ENCODE measurements at places on chromosomes 5 and 9.

- DNase-seq = no peak
Observed at GRCh38 chr5:135978993-135979392, 24.2 kb upstream of the LECT2 start.

DNA sequence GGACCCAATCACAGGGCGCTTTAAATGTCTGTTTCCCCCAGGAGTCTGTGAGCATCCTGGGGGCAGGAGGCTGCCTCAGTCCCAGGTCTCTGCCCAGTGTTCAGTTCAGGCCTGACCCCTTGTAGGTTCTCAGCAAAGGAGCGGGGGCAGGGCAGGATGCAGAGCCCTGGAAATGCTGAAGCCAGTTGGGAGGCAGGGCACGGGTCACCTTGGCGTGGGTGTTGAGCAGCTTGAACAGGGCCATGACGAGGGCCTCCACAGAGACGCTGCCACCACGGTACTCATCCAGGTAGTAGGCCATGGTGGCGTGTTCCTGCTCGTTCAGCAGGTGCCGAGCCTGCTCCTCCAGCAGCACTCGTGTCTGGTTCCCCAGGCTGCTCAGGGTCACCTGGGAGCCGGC is 36.3 kb upstream of the AKNA start:
- DNase-seq = no peak

DNA sequence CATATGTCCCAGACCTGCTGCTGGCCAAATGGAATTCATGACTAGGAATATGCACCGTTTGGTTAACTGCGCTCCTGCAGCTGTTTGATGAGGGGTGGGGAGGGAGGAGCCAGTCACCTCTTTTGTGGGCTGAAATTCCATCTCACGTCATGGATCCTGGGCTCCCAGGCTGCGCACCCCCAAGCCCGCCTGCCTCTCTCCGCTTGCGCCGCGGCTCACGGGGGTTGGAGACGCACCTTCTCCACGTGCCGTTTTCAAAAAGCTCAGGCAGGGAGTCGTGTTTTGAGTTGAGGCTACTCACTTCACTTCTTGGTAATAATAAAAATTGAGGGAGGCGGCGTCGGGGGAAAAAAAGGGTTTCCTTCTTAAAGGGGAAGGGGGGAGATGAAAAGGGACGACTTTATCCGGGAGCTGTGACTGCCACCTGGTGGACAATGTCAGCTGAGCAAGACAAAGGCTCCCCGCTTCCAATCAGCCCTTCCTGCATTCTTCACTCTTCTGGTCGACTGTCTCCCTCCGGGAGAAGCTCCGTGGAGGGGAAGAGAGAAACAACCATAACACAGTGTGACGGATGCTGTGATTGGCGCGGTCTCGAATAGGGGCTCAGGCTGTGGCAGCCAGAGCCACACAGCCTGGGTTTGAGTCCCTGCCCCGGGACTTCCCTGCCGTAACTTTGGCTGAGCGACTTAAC is 15.9 kb upstream of the C5orf47 start:
- DNase-seq = peak; percentile 83

DNA sequence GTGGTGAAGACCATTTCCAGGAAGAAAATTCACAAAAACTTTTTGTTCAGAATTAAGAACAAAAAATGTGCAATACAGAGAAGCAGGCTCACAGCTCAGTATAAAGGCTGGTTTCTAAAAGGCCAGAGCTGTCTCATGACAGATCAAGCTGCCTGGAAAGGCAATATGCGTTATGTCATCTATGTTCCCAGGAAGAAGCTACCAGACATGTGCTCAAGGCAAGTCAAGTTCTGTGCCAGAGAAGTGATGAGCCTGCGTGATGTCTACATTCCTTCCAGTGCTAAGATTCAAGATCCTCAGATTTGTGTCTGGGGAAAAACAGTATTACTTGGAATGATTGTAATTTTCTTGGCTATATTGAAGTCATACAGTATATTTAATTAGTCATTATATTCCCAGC is 104.3 kb downstream of the PDE4D start:
- peak; percentile 11 for DNase-seq

Data from trophoblast cell (in vitro differentiated cells and primary cell).